ENCODE measurements at places on chromosomes 13 and 19. TPM values are rescaled to one million over a fixed set of nuclear protein-coding genes. Genes with fewer than 3 reads are reported as not detected.

Gene RNASEH2A
- 34.9 TPM for total RNA-seq

Gene ACP7
- total RNA-seq: not detected

GRCh38 chr13:45315520-45316167 is 25.3 kb downstream of the TPT1 start:
- no peak for DNase-seq

- DNase-seq: no peak
These were observed 39.9 kb downstream of the DOCK9 start for GRCh38 chr13:98937911-98938381.

DNA sequence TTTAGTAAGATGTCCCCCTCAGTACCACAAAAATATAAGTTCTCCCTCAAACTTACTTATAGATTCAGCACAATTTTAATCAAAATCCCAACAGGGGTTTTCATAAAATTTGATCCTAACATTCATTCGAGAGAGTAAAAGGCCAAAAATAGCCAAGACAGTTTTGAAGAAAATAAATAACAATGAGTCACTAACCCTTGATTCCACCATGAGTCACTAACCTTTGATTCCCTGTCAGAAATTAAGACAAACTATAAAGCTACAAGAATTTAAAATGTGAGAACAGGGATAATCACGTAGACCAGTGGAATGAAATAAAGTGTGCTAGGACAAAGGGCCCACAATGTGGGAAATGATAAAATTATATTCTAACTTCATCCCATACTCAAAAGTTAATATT is 320.3 kb downstream of the SUCLA2 start:
- no peak for DNase-seq

- no peak for DNase-seq
These were observed 185.7 kb downstream of the KATNAL1 start for GRCh38 chr13:30121666-30122065.

- peak; percentile 89 for DNase-seq
These were observed 27.7 kb downstream of the MEIS3 start for GRCh38 chr19:47391510-47392223.

- peak; percentile 17 for DNase-seq
These were observed 83.2 kb upstream of the IRS2 start for GRCh38 chr13:109869312-109870237.

DNA sequence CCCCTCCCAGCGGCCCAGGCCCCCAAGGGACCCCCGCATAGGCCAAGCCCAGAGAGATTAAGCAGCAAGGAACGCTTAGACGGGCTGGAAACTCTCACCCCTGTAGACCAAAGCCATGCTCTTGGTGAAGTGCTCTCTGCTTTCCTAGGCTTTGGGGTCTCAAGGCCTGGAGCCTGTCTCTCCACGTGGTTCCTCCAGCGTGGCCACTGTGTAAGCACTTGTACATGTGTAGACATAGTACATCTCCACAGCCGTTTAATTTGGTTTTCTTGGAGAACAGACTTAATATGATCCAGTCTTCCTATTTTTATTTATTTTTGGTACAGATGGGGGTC is 1.1 kb downstream of the NUDT19 start:
- peak; percentile 13 for DNase-seq

DNA sequence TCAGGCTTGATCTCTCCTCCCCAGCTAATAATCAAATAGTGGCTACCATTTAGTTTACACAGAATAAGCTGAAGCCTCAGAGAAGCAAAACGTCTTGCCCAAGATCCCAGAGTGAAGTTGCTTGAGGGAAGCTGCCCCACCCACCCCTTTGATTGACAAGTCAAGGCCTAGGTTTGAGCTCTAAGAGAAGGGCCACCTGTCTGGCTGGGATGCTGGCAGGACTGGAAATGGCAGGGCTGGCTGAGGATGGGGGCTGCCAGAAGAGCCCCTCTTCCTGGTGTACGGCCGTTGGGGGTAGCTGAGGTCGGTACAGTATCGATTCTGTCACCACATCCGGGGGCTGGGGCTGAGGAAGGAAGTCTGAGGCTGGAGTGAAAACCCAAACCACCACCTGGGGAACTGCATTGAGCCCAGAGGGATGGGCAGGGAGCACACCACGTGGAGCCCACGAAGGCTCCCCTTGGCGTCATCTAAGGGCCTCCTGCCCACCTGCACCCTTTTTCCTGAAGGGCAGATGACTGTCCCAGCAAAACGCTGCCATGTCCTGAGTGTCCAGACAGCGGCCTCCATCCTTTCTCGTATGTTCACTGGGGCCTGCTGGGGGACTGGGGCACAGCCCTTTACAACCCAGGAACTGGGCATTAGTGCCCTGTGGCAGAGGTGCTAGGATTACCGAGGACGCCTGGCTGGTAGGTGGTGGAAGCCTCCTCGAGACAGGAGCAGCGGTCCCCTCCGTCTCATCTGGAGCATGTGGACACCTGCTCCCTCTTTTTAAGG is 1.4 kb upstream of the PRKD2 start:
- peak; percentile 80 for DNase-seq

GRCh38 chr13:105816994-105817393 is 718.5 kb downstream of the EFNB2 start:
- no peak for DNase-seq

DNA sequence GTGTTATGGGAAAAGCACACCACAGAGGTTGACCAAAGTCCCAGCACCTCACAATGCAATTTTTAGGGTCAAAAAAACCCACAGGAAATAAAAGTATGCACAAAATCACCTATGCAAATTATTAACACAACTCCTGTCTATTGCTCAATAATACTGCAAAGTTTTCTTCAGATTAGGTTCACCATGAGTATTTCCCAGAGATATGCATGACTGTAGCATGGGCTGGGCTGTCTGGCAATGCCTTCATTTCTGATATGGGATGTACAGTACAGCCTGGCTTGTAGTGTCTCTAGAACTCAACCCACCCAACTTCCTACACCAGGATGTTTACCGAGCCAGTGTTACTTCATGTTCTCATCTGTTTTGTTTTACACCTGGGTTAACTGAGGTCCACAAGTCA is 698.7 kb upstream of the ARGLU1 start:
- no peak for DNase-seq

DNA sequence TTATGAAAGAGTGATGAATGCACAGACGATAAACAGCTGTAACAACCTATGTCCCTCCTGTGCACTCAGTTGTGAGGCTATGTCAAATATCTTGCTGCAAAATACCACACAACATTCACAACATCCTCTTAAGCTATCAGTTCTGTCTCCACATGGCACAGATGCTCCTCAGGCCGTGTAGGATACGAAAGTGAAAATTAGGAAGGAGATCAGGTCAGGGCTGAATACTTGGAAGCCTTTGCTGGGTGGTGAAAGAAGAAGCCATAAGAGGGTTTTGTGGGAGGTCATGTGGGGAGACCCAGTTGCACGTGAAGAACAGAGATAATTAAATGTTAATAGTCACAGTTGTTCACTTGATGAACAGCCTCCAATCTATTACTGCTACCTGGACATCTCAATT is 58.9 kb downstream of the RXFP2 start:
- no peak for DNase-seq

- peak; percentile 87 for DNase-seq
These were observed 3.7 kb downstream of the KASH5 start for GRCh38 chr19:49391581-49392399.

DNA sequence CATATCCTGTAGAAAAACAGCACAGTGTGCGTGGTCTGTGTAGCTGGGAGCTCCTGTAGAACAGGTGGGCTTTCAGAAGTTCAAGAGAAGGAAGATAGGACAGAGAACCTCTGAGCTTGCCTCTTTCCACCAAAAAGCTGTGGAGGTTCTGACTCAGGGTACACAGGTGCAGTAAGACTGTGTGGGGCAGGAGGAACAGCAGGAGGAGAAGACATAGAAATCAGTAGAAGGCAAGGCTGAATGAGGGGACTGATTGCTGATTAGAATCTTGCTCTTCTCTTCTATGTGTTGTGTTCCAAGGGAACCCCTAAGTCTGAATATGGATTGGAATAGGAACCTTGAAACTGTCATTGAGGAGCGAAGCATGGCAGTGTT is 122.7 kb downstream of the AKAP11 start:
- DNase-seq: peak; percentile 18

Measured in activated CD4-positive, alpha-beta T cell treated with anti-CD3 and anti-CD28 coated beads, Interleukin-2, amount 10 ng/mL, durations not matched to agents 7 days and 5 days (primary cell).